ENCODE measurements at places on chromosomes 6 and 20.
A peak's percentile ranks its signal among the peaks of the same experiment; 100 is the strongest.

GRCh38 chr6:169583886-169584541, 117.8 kb downstream of the WDR27 start:
- peak; percentile 24 for DNase-seq

DNA sequence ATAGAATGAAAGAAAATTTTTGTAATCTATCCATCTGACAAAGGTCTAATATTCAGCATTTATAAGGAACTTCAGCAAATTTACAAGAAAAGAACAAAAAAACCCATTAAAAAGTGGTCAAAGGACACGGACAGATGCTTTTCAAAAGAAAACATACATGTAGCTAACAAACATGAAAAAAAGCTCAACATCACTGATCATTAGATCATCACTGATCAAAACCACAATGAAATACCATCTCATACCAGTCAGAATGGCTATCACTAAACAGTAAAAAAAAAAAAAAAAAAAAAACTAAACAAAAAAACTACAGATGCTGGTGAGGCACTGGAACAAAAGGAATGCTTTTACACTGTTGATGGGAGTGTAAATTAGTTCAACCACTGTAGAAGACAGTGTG, 837.1 kb downstream of the EPHA7 start:
- no peak for DNase-seq

- no peak for DNase-seq
Measured at GRCh38 chr6:112839525-112839961, 492.4 kb downstream of the RFPL4B start.

GRCh38 chr6:169287675-169288074, 34.0 kb upstream of the THBS2 start:
- DNase-seq, result no peak

GRCh38 chr20:62861726-62862336, at the start of gene TCFL5:
TCFL5 (minus strand) TSS chr20:62861822; CDS start chr20:62861670, 152 bp downstream.
- peak; percentile 92 for DNase-seq

DNA sequence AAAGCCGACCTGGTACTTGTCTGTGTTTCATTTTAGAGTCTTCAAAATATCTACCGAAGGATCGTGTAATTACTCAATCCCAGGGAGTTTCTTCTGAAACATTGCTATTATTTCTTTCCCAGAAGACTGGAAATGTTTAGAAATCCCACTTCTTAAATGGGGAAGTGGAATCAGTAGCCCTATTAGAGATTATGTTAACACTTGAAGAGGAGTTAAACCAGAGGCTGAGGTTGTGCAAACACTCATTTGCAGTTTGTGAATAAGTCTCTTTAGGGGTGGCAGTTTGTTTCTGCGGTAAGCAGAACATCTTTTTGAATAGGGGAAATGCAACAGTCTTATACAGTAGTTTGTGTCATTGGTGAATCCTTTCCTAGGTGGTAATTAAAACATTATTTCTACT, 21.3 kb downstream of the DSP start:
- DNase-seq, result no peak

- peak; percentile 25 for DNase-seq
Measured at GRCh38 chr6:157981132-157981394, 600 bp upstream of the SYNJ2 start.
